ENCODE measurements at places on chromosomes 5 and 9.
A peak's percentile ranks its signal among the peaks of the same experiment; 100 is the strongest.

DNA sequence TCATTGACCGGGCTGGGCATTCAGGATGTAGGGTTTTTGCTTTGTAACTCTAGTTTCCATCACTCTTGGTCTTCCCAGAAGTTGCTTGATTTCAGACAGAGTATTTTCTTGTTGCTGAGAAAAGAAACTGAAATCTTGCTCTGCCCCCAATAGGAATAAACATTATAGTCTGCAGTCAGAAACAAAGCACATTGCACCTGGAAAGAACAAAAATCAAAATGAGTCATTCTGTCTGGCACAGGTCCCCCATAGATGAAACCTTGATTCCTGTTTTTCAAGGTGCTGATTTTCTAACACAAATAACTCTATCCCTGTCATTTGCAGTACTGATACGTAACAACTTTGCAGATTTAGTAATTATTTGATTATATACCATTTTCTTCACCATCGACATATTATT, 232.1 kb downstream of the FBXO4 start:
- DNase-seq: no peak

DNA sequence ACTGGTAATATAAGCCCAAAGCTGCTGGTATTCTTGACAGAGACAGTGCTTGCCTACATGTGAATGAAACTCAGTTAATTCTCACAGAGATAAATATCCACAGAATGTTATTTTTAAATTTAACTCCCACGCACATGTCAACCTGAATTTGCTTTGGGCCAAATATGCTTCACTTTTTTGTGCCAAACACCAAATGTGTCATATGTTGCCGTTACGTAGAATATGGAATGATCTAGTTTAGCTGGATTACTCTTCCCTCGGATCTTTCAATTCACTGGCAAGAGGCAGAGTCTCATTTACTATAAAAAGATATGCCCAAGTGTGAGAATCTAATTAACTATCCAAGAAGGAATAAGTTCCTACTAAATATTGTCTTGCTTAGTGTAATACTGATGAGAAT, 933.4 kb upstream of the COX7C start:
- DNase-seq: no peak

DNA sequence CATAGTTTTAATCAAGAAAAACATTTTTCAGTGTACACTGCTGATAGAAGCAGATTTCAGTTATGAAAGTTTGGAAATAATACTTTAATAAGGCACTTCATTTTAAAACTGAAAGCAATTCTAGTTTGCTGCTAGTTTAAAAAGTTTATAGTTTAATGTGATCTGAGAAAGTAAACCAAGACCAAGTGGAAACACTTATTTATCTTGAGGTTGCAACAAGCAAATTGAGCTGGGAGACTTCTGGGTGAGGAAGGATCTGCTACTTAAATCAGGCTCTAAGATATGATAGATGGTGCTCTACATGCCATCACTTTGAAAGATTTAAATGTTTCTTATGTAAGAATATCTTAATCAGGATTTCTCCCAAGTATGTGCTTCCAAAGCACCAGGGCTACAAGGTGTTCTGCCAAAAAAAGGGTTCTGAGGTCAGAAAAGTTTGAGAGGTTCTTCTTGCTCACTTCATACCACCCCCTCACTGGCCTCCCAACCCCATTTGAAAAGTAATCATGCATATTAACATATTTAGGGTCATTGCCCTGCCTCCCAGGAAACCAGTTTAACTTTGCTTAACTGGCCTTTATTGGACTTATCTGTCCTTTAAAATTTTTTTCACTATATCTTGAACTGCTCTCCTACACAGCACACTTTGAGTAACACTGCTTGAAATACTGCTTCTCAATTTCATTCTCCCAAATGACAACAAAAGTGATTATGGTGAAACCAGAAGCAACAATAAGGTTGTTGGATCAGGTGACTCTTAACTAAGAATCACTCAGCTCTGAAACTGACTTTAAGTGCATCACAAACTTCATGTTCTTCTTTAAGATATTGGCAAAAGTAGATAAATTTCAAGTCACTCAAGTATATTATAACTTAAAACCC, 15.5 kb downstream of the SLC44A1 start:
- no peak for DNase-seq

GRCh38 chr9:101307051-101307450, 77.8 kb downstream of the BAAT start:
- DNase-seq: no peak

DNA sequence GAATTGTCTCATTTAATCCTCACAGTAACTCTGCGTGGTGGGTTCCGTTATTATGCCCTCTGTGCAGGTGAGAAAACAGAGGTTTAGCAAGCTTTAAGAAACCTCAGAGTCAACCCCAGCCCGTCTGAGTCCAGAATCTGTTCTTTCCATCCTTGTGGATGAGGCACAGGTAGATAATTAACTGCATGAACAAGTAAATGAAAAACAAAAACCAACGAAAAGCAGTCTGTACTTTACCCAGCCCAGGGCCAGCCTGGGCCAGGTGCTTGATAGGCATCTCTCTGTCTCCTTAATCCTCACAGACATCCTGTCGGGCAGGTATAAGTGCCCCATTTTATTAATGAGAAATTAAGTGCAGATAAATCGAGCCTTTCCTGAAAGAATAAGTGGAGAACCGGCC, 25.3 kb upstream of the CXCL14 start:
- no peak for DNase-seq

DNA sequence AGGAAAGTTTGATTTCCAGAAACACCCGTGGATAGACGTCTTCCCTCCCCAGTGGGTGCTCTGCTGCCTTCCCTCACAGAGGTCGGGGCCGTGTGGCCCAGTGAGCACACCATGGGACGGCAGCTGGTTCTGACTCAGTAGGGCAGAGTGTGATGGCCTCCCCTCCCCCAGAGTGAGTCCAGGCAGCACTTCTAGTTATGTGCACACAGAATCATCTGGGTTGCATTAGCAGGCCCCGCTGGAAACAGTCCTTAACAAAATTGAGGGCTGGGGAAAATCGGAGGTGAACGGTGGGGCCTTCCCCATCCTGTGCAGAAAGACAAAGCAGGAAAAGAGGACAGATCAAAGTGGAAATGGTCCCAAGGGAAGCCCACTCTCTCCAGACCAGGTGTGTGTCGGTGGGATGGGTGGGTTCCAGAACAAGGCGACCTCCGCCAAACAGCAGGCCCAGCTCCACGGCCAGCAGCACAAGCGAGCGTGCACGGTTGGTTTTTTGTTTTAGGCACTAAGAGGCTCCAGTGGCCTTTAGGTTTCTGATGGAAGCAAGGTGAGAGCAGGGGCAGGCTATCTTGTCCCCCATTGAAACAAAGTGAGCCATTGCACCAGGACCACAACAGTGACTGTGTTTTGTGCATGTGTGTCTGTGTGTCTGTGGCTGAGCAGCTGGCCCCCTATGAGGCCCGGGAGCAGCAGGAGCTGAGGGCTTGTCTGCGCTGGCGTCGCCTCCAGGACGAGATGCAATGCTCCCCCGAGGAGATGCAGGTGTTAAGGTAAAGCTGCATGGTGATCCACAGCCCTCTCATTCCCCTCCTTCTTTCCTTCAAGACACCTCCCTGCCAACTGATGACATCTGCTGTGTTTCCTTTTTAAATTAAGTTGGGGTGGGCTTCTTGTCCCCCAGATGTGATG, 201.5 kb downstream of the AOPEP start:
- DNase-seq: no peak

DNA sequence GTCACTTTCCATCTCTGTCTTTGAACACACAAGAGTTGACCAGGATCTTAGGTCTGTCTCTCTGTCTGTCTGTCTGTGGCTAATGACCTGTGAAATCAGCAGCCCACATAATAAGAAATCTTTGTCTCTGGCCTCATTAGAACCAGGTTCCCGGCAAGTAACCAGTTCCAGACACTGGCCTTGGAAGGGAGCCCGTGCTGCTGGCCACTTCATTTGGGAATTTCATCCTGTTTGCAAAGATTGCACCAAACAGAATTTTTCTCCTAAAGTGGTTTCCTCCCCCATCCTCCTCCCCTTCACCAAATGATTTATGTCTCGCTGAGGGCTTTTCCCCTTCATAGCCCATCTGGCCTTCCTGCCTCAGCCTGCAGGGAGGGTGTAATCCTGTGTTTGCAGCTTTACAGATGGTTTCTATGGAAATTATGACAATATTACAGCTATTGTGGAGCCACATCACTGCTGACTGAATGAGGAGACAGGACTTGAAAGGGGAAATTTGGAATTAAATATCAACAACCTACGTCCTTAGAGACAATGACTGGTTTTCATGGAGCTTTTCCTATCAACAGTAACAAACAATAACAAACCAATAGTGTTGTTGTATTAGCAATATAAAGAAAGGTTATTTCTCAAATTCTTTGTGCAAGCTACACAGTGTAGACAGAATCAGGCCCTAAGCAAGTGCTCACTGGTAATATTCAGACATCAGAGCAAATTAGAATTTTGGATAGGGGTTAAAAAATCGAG, 25.7 kb downstream of the DPYSL3 start:
- peak; percentile 89 for DNase-seq

DNA sequence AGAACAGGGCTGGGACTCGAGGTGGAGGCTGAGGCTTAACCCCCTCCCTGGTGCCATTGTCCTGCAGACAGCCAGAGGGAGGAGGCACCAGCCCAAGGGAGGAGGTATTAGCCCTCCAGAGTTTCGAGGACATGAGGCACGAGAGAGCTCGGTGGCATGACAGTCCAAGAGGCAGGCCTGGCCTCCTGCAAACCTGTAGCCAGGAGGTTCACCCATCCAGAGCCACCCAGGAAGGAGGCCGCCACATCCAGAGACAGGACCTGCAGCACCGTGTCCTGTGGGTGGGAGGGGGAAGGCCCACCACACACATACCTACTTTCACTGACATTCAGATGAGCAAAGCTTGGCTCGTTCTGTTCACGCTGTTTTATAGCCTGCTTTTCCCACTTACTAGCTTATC, 75.2 kb upstream of the ADAMTS2 start:
- DNase-seq: no peak

- no peak for DNase-seq
Observed at GRCh38 chr5:167248257-167248656, 1043.2 kb upstream of the WWC1 start.

DNA sequence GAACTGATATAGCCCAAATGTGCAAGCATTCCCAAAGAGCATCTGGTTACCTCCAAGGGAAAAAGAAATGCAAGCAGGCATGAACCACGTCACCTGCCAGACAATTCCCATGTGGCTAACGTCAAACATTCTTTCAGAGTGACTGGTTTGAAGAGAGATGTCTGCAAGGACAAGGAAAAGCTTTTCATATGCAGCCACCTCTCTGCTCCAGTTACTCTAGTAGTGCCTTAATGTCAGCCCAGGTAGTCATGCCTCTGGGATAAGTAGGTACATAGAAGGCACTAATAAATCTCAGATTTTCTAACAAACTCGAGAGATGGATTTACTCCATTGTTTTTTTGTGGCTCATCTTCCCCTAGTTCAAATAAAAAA, 96.8 kb upstream of the IFNK start:
- DNase-seq: no peak

- no peak for DNase-seq
Observed at GRCh38 chr5:89729623-89730301, 679.8 kb downstream of the CETN3 start.

DNA sequence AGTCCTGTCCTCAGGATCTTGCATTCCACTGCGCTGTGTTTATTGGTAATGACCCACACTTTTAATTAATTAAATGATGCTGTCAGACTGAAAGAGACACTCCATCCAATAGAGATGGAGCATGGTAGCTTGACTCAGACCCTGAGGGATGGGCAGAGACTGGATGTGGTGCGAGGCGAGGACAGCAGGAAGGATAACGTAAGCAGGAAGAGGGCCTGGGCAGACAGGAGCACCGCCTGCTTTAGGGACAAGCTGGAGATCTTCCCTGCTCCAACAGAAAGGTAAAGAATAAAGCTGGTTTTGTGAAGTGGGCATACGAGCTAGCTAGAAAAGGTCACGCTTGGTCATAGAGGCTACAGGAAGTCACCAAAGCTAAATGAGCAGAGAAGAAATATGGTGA, 3.6 kb upstream of the DOCK8 start:
- no peak for DNase-seq

DNA sequence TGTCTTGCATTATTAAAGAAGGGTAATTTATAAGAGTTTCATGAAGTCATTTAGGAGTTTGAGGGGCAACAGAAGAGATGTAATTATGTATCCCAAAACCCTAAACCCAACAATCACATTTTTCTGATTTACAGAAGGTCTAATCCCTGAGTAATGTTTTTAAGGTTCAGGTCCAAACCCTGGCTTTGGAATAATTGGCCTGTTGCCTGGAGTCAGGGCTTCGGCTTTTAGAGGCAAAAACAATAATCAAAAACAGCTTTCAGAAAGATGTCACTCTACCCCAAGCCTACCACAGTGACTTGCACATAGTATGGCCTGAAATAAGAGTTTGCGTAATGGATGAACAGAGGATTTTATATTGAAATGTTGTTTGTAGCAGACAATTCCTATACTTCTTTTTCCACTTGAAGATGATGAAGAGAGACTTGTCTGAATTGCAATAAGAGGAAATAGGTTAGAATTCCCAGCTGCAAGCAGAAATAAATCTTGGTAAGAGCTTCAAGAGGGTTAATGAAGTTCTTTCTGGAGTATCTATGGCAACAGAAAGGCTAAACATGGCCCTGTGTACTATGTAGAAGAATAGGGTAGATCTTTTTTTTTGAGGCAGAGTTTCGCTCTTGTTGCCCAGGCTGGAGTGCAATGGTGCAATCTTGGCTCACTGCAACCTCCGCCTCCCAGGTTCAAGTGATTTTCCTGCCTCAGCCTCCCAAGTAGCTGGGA, 152.0 kb downstream of the GPBP1 start:
- DNase-seq: no peak

- no peak for DNase-seq
Observed at GRCh38 chr5:113000466-113000865, 23.9 kb downstream of the DCP2 start.

- no peak for DNase-seq
Observed at GRCh38 chr5:3980156-3980555, 384.5 kb downstream of the IRX1 start.

DNA sequence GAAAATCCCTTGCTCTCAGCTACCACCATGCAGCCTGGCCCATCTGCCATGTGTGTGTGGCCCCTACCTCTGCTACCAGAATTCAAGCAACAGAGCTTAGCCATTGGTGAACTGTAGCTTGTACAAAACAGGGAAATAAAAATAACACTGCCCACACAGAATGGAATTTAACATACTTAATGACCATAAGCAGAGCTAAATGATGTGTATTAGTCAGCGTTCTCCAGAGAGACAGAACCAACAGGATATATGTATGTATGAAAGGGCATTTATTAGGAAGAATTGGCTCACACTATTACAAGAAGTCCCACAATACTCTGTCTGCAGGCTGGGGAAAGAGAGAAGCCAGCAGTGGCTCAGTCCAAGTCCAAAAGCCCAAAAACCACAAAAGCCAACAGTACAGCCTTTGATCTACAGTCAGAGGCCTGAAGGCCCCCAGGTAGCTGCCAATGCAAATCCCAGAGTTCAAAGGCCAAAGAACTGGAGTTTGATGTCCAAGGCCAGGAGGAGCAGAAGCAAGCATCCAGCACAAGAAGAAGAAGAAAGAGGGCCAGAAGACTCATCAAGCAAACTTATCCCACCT, 318.8 kb downstream of the DNAH5 start:
- no peak for DNase-seq

- no peak for DNase-seq
Observed at GRCh38 chr5:58263296-58263695, 196.6 kb downstream of the PLK2 start.

Data from left hindlimb (tissue), 1 donor.